Glutamatergic neuron (in vitro differentiated cells): ENCODE measurements at places on chromosomes 16 and 17. TPM values are rescaled to one million over a fixed set of nuclear protein-coding genes. Genes with fewer than 3 reads are reported as not detected.

GRCh38 chr17:37050920-37051319 lies 102.2 kb downstream of the AATF start:
- H3K4me1 ChIP-seq, result peaks cover 26% of the 10 kb centered on the region
- DNase-seq, result no peak
- H3K36me3 ChIP-seq, result no peaks in the 10 kb centered on the region
- peaks cover 2% of the 10 kb centered on the region for H3K27me3 ChIP-seq

PRKCB gene
- total RNA-seq, result 0.69 TPM

DNA sequence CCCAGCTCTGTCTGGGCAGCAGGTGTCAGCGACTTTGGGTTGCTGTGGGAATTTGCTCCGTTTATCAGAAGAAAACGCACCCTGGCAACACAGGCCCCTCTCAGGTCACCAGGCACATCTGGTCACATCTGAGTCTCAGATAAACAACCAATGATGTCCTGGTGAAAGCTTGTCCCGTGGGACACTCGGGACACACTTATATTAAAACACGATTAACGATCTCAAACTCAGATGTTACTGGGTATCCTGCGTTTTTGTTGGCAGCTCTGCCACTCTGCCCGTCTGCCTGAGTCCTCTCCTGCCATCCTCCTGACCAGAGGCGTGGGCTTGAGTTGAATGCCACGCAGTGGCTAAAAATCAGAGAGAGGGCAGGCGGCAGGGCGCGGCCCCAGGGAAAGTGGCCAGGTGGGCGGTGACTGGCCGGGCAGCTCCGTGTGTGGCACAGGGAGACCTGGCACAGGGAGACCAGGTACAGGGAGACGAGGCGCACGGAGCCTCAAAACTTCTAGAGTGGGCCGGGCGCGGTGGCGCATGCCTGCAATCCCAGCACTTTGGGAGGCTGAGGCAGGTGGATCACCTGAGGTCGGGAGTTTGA lies 2.1 kb downstream of the SECTM1 start:
- no peak for DNase-seq
- peaks cover 8% of the 10 kb centered on the region for H3K27me3 ChIP-seq
- H3K27ac ChIP-seq, result no peak overlapping the region

DNA sequence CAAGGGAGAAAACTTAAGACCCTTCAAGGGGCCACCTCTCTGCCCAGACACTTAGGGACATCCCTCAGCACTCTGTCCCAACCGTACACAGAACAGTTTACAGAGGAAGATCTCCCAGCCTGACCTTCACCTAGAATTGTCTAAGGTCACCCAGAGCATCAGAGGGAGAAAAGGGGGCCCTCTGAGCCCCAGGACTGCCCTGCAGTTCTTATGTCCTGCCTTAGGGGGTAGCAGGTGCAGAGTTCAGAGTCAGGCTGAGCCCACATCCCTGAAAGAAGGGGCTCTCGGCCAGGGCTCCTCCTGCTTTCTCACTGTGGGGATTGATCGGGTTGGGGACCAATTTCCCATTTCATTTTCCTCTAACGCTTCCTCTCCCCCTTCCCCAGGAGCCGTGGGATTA lies 15.4 kb downstream of the CA4 start:
- no peaks in the 10 kb centered on the region for H3K36me3 ChIP-seq
- H3K4me3 ChIP-seq, result no peak overlapping the region
- H3K4me1 ChIP-seq, result peaks cover 24% of the 10 kb centered on the region
- no peak overlapping the region for H3K27ac ChIP-seq
- H3K27me3 ChIP-seq, result peaks cover 3% of the 10 kb centered on the region

CACNG5 gene
- 45.1 TPM for total RNA-seq

VAMP2 gene
- total RNA-seq, result 117 TPM

- no peak overlapping the region for H3K4me3 ChIP-seq
- H3K27ac ChIP-seq, result no peak overlapping the region
- H3K36me3 ChIP-seq, result no peaks in the 10 kb centered on the region
- H3K4me1 ChIP-seq, result peaks cover 6% of the 10 kb centered on the region
- peaks cover 3% of the 10 kb centered on the region for H3K27me3 ChIP-seq
Measured at GRCh38 chr16:81866820-81867440, 87.8 kb downstream of the PLCG2 start.
